Posterior vena cava (tissue), 2 donors: ENCODE measurements at places on chromosomes 5 and 9. TPM values are rescaled to one million over a fixed set of nuclear protein-coding genes. Genes with fewer than 3 reads are reported as not detected.

The HRCT1 gene
- 4.8 TPM for total RNA-seq

The PTPDC1 gene
- 13.7 TPM for total RNA-seq

DNA sequence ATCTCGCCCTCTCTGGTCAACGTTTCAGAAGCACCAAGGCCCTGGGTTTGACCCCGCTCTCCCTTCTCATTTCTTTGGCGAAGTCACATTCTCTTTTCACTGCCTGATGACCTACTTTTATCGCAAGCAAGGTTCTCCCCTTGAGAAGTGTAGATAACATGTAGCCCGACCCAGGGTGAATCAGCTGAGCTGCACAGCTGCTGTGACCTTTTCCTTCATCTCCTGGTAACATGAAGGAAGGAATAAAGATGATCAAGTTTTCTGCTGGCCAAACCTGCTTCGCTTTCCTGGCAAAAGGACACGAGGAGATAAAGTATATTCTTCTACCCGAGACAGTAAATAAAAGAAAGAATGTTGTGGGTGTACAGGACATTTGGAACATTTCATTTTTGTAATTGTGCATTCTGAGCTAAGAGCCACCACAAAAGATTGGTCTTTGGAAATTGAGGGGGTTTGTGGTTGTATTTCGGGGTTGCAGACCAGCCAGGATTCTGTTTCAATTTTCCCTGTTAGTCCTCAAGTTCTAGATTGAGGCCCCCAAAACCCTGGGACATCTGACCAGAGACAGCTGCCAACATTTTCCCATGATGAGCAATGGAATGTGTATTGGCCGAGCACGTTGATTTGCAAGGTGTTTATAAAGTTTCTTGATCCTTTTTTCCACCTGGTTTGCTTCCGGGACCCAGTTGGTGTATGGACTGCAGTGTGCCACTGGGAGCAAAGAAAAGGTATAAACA is 155.1 kb upstream of the ZNF462 start:
- no peak for DNase-seq

The CLPTM1L gene
- 65.9 TPM for total RNA-seq

The ANKRD31 gene
- total RNA-seq, result 0.19 TPM

- DNase-seq, result no peak
These were observed 144.9 kb downstream of the CCDC192 start for GRCh38 chr5:127848098-127848497.

DNA sequence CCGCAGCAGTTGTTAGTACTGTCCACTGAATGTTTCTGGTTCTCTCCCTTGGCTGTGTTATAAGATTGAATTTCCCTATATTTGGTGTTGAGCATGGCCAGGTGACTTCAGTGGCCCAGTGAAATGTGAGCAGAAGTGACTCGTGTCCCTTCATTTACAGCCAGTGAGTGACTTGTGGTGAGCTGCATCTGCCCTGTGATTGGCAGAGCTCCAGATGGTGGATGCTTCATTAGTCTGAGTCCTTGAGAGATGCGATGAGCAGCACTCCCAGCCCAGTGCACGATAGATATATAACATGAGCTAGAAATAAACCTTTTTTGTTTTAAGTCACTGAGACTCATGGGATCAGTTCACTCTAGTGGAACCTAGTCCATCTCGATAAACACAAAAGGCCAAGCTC is 19.3 kb downstream of the PCSK5 start:
- no peak for DNase-seq

The ACSL6 gene
- 0.62 TPM for total RNA-seq

DNA sequence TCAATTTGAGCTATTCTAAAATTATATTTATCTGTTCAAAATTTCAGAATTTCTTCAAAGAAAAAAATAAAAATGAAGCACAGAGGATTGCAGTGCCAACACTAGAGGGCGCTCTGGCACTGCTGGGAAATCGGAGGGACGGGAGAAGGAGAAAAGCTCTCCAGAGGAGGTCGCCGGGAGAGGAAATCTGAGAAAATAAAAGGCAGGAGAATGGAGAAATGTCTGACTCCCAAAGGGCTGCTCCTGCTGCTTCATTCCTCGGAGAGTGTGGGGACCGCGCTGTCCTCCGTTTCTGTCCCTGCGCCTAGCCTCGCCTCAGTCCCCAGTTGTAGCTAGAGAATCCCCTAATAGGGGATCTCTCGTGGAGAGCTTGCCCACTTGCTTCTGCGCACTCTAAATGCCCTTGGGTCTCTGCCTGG is 40.0 kb upstream of the ARSB start:
- peak; percentile 86 for DNase-seq

The IFNA13 gene
- total RNA-seq, result not detected

The FOXI1 gene
- total RNA-seq, result not detected

The CYSRT1 gene
- total RNA-seq, result 0.32 TPM

The TNC gene
- total RNA-seq, result 1,076 TPM

GRCh38 chr5:179127136-179128040 is 67.2 kb downstream of the ZNF354C start:
- DNase-seq, result peak; percentile 73

The SVEP1 gene
- 113 TPM for total RNA-seq

The ADAMTS12 gene
- total RNA-seq, result 7.1 TPM

DNA sequence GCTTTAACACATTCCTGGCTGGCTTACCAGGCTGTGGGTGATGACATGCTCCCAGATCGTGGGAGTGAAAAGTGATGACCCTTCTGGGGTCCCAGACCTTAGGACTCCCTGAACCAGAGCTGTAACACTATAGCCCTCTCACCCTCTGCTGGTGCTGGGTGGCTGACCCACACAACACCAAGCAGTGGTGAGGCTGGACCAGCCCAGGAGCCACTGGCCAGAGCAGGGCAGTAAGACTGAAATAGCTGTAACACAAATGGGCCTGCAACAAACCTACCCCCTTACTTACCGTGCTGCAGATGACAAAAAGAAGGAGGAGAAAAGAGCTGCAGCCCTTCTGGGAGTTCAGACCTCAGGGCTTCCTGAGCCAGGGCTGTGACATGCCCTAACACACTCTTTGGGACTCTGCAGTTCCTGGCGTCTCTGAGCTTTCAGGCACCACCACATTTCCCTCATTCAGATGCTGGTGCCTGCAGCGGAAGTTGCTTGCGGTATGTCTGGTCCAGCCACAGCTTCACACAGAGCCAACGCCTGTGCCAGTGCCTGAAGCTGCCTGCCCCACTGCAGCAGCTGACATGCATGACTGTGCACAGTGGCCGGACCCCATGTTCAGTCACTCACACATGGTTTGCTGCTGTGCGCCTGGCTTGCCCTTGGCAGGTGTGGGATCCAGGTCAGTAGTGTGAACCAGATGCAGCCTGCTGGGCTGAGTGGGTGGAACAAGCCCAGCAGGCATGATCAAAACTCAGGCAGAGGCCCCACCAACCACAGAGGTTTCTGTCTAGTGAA is 1247.4 kb downstream of the EFNA5 start:
- peak; percentile 79 for DNase-seq

DNA sequence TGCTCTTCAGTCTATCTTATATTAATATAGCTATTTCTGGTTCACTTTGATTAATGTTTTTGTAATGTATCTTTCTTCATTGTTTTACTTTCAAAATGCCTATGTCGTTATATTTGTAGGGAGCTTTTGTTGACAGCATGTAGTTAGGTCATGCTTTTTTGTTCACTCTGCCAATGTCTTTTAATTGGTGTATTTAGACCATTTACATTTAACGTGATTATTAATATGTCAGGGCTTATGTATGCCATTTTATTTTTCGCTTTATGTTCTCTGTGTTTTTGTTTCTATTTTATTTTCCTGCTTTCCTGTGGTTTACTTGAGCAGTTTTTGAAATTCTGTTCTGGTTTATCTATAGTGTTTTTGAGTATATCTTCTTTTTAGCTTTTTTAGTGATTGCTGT is 10.8 kb downstream of the GARIN3 start:
- DNase-seq, result no peak

The GRXCR2 gene
- total RNA-seq, result not detected

The LRRC26 gene
- not detected for total RNA-seq

- DNase-seq, result no peak
These were observed 23.3 kb downstream of the TRIO start for GRCh38 chr5:14166437-14166836.

DNA sequence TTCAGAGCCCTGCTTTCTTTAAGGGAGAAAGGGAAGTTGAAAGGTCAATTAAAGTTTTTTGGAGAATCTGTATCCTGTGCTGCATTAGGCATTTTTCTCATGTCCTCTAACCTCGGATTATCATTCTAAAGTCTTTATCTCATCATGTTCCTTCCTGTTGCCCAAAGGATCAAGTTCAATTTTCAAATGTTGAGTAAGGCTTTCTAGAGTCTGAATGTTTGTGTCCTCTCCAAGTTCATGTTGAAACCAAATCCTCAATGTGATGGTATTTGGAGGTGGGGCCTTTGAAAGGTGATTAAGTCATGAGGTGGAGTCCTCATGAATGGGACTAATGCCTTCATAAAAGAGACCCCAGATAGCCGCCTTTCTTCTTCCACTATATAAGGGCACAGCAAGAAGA is 20.2 kb upstream of the TNC start:
- DNase-seq, result no peak

The ANXA2R gene
- 4.7 TPM for total RNA-seq

The DMRT1 gene
- total RNA-seq, result not detected

DNA sequence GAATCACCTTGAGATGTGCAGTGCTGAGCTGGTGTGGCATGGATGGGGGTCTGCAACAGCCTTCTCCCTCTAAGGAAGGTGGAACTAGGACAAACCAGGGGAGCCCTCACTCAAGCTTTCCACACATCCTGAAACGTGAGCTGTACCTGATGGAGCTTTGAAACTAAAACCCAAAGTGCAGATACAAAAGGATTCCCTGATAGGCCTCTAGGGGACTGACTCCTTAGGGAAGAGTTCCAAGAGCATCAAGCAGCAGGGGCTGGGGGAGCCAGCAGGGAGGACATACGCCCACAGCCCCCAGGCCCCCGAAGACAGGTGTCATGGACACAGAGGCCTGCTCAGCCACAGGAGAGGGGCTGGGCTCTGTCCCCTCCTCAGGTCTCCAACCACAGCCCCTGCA is 17.7 kb downstream of the ARHGEF37 start:
- DNase-seq, result no peak

DNA sequence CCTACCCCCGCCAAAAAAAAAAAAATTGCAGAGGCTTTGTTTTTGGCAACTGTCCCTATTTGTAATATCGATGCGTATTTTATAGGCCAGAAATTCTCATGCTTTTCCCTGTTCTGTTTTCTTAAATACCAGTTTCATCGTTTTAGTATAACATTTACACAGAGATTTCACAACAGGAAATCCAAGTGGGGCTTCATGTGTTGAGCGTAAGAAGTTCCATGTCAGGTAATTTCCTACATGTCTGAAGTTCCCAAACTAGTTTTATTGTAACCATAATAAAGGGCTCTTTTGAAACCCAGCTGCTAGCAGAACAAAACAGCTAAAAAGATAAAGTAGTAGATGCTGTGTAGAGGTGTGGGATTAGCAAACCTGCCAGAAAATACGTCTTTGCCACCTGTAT is 4.2 kb downstream of the SMC5 start:
- no peak for DNase-seq

- DNase-seq, result no peak
These were observed 91.2 kb upstream of the PRR16 start for GRCh38 chr5:120372899-120373298.

GRCh38 chr5:5191906-5192305 is 51.8 kb downstream of the ADAMTS16 start:
- DNase-seq, result no peak

GRCh38 chr9:116072046-116072445 is 81.5 kb upstream of the PAPPA start:
- no peak for DNase-seq

DNA sequence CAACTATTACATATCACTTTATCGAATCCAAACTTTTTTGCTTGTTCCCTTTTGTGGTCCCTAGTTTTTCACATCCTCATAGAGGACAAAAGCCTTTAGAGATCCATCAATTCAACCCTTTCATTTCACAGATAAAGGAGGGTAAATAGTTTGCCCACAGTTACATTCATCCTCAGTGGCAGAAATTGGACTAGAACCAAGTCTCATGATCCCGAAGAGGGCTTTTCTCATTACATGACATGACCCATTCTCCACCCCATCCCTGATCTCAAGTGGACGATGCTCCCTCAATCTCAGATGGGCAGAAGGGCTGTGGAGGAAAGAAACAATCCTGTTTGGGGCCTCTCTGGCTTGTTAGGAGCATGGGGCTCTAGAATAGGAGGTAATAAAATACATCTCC is 23.1 kb downstream of the TICAM2 start:
- DNase-seq, result no peak

DNA sequence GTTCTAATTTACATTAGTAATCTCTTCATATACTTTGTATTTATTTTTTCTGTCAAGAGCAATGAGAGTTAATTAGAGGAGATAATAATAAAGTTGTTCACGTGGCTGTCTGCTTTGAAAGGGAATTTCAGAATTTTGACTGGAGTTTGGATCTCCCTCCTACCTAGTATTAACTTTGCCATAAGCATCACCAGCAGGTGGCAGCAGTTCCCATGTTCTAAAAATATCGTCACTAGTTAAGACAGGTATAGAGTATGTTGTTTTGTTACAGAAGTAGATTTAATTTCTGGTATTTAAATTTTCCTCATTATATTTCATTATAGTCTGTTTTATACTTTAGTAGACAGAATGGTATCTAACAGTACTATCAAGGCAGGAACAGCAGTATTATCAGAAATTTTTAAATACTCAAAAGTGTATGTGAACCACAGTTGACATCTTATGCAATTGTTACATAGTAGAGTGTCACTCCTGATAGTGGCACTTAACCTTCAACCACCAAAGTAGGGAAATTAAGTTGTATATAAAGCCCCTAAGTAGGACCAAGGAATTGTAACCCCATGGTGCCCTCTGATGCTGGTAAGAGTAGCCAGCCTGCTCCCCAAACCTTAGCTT is 20.4 kb downstream of the GNPDA1 start:
- no peak for DNase-seq

The GAS1 gene
- total RNA-seq, result 160 TPM

DNA sequence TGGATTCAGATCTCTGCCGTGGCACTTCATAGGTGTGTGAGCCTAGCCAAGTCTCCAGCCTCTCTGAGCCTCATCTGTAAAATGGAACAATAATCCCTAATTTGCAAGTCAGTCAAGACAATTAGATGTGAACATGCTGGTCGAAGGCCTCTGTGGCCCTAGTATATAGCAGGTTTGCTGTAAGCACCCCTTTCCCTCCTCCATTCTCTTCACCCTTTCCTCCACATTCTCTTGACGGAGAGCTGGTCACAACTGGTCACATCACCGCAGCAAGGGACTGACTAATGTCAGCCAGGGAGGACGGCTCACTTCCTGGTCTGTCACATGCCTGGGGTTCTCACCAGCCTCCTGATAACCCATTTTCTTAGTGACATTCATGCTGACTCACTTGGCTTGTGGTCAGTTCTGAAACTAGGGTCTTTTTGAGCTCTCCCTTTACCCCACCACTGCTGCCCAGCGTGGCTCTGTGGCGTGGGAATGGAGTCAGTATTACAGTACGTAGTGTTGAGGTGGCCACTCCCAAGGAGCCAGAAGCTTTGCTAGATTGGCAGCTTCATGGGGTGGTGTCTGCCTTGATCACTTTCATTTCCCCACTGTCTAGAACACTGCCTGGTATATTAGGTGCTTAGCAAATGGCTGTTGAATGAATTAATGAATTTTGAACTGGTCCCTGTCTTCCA is 47.8 kb downstream of the ERGIC1 start:
- no peak for DNase-seq
